ENCODE measurements at places on chromosomes 12 and 14.

DNA sequence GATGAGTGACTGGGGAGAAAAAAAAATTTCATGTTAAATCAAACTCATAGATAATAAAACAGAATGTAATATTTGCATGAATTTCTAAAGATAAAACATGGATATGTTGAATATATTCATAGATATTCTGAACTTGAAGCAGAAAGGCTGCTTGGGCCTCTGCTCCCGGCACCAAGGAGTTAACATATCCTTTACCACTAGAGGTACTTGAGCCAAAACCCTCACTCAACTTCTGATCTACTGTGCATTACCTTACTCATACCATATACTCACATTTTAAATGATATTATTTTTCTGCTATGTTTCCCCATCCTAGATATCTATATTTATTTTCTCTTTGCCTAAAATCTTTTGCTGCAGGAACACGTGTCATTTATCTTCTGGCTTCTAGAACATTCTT lies 14.9 kb downstream of the AREL1 start:
- no peak for DNase-seq

DNA sequence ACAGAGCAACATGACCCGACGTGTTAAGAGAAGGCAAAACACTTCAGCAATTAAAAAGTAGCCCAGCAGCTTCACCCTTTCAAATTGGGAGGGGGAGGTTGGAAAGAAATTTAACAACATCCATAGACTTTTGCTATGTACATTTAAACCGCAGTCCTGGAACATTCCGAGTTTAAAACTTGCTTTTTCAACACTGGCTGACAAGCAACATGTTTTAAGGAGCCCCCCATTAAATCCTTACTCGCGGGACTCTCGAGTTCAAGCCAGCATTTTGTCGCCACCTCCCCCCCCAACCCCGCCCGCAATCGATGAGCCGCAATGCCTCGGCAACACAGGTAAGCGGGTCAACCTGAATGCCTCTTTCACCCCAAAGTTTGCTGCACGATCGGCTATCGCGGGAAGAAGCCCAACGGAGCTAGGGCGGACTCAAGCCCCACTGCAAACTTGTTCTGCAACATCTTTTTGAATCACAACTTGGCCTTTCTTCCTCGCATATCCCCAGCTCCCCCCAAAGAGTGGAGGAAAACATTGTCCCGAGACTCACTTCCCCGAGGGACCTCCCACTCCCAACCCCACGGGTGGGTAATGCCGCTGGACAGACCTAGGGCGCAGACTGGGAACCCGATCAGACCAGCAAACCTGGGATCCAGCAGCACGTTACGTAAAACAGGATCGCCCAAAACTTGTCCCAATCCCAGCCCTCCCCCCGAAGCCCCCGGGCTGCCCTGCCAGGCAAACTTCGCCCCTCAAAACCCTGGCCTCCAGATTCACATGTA lies 777 bp downstream of the ZFP36L1 start:
- peak; percentile 83 for DNase-seq

DNA sequence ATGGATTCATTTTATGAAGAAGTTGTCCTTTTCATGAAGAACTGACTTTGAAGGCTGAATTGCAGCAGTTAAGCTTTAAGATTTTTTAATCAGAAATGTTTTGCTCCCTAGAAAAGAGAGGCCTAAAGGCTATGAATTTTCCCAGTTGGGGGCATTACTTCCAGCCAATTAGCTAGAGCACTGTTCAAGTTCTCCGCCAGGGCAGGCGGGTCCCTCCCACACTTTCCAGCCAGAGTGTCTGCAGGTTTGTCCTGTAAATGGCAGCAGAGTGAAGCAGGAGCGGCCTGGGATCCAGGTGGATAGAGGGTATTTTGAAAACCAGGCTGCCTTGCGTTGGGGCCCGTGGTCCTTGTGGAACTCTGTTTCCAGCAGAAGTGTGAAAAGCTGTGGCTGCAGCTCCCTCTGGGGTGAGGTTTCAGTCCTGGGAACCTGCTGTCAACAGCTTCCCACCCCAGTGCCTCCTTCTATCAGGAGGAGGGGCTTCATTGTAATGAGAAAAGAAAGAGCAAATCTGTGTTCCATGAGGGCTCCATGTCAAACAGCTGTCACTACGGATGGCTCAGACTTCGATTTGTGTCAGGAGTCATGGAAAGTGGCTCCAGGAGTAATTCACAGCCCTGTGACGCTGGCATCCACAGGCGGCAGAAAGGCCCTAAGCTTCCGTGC lies 210.7 kb upstream of the TMEM132C start:
- no peak for DNase-seq

DNA sequence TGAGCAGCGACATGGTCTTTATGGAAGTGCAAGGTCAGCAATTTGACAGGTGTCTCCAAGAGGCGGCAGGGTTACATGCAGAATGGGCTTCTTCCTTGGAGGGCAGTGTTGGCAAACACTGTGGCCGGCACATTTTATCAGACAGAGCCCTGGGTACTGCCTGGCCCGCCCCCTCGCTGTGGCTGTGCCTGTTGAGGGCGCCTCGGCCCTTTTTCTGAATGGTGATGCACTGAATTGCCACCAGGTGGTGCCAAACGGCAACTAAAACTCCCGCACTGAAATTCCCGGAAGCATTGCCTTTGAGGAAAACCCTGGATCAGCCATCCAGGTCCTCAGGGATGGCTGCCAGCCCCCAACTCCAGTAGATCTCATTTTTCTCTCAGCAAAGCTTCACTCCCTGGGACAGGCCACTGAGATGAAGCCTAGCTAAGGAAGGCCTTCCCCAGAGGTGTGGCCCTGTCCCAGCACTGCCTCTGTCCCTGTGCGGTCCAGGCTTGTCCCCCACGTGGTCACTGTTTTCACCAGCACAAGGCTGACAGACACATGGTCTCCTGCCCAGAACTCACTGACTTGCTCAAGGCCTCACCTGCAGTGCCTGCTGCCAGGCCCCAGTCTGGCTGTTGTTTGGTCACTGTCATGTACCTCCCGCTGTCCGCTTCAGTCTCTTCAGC lies 73.6 kb downstream of the TESC start:
- peak; percentile 83 for DNase-seq

- DNase-seq, result no peak
Observed at GRCh38 chr12:80490329-80490728, 46.3 kb downstream of the PTPRQ start.

- DNase-seq, result no peak
Observed at GRCh38 chr14:22515929-22516328, 73.1 kb downstream of the DAD1 start.

DNA sequence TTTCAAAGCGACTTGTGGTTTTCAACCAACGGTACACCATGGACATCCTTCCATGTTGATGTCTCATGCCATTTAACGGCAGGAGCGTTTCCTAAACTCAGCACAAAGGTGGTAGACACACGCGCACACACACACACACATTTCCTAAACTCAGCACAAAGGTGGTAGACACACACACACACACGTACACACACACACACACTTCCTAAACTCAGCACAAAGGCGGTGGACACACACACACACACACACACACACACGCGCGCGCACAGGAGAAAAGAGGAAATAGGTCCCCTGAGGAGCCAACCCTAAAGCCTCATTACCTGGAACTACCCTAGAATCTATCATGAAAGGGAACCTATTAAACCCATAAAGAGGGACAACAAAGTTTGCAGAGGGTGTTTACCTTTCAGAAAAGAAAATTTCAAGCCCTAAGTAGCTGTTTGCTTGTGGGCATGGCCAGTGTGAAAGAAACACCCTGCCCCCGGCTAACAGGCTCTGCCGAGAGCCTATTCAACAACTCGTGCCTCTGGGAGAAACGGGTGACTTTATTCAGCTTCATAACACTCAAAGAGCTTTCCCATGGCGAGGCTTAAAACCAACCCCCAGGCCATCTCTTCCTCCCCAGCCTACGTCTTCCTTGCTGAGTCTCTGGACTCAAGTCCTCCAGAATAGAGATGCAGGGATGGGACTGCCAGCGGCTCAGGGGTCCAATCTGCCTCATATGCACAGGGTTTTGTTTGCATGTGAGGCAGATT lies 31.8 kb downstream of the SLC8B1 start:
- DNase-seq, result peak; percentile 72

DNA sequence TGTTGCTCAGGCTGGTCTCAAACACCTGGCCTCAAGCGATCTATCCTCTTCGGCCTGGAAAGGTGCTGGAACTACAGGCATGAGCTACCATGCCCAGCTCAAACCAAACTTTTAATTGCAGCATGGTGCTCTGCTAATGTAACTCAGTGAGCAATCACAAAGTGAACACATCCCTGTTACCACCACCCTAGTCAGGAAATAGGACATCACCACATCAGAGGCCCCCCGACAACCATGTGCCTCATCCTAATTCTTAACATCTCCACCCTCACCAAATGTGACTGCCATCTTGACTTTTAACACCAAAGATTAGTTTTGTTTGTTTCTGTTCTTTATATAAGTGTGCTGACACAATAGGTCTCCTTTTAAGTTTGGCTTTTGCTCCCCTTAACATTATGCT lies 22.8 kb upstream of the SDR39U1 start:
- no peak for DNase-seq

GRCh38 chr12:62401631-62402030 lies 65.0 kb upstream of the MON2 start:
- DNase-seq, result no peak

DNA sequence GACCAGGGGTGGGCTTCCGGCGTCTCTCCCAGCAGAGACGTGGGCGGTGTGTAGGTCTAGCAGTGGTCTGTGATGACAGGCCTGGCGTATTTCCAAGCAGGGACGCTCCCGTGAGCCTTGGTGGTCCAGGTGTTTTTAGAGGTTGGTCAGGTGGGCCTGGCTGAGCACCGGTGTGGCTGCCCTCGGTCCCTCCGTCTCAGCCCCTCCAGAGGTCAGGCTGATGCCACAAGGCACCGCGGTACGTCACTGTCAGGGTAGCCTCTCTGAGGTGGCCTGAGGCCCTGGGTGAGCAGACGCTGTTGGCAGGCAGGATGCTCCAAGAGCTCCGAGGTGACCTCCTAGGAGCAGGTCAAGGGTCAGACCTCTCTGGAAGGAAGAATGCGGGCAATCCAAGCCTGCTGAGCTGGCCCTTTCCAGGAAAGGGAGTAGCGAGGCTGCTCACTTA lies 13.6 kb downstream of the MTA1 start:
- no peak for DNase-seq

- no peak for DNase-seq
Observed at GRCh38 chr12:91009319-91009950, 4.7 kb upstream of the EPYC start.

- DNase-seq, result no peak
Observed at GRCh38 chr12:26688344-26688904, 144.6 kb downstream of the ITPR2 start.

DNA sequence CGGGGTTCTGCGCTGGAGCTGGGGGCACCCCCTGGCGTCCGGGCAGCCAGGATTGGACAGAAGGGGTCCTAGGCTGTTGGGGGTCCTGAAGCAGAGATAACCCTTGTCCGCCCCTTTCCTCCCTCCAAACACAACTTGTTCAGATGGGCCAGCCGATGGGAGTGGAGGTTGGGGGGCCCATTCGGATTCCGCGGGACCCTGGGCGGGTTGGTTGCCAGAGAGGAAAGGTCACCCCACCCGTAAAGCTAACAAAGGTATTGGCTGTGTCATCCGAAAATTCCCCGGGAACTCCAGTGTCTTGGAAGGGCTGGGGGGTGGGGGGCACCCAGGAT lies 1.3 kb downstream of the FAM222A start:
- no peak for DNase-seq

GRCh38 chr12:1622406-1622805 lies 6.6 kb upstream of the WNT5B start:
- no peak for DNase-seq

- DNase-seq, result peak; percentile 70
Observed at GRCh38 chr12:124694250-124694649, 126.8 kb upstream of the NCOR2 start.

DNA sequence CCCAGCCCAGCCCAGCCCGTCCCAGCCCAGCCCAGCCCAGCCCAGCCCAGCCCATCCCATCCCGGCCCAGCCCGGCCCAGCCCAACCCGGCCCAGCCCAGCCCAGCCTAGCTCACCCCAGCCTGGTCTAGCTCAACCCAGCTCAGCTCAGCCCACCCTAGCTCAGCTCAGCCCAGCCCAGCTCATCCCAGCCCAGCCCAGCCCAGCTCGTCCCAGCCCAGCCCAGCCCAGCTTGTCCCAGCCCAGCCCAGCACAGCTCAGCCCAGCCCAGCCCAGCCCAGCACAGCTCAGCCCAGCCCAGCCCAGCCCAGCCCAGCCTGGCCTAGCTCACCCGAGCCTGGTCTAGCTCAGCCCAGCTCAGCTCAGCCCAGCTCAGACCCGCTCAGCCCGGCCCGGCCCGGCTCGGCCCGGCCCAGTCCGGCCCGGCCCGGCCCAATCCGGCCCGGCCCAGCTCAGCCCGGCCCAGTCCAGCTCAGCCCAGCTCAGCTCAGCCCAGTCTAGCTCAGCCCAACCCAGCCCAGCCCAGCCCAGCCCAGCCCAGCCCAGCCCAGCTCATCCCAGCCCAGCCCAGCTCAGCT lies 184.7 kb downstream of the TMEM121 start:
- no peak for DNase-seq

- no peak for DNase-seq
Observed at GRCh38 chr12:113109872-113110599, 25.5 kb downstream of the RASAL1 start.

DNA sequence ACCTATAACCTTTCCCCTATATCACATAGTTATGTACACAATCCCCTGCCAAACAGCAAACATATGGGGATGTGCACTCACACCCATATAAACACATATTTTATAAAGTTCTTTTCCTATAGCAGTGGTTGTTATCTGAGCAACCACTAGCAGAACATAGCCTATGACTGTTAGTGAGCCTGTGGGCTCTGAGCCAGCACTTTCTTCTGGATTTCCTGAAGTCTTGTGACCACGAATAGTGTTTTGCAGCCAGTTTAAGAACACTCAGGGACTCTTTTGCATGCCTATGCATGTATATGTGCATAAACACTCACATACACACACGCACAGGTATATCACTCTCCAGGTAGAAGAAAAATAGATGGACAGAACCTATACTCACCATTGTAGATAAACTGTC lies 17.1 kb downstream of the TESPA1 start:
- no peak for DNase-seq

DNA sequence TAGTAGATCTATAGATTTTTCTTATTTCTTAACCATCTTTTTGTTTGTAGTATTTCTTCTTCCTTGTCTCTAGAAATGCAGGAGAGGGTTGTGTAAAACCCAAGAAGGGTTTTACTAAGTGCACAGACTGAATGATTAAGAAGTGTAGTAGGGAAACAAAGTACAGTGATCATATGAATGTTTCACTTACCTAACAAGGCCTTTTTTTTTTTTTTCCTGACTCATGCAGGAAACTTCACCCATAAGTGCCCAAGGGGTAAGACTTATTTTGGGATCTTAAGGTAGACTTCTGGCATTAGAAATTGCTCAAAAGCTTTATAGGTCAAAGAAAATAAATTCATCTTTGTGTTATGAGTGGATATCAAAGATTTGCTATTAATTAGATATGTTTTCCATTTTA lies 10.2 kb downstream of the SCN8A start:
- peak; percentile 0 for DNase-seq

- DNase-seq, result no peak
Observed at GRCh38 chr12:16266085-16266484, 11.4 kb downstream of the SLC15A5 start.

- no peak for DNase-seq
Observed at GRCh38 chr14:40581264-40581663, 1025.4 kb upstream of the LRFN5 start.

GRCh38 chr14:65261425-65261920 lies 151.1 kb upstream of the FUT8 start:
- DNase-seq, result no peak

All from activated CD4-positive, alpha-beta T cell treated with anti-CD3 and anti-CD28 coated beads, Interleukin-2, amount 10 ng/mL, durations not matched to agents 24 days and 14 days (primary cell).